ENCODE measurements at places on chromosomes 1 and 21.

DNA sequence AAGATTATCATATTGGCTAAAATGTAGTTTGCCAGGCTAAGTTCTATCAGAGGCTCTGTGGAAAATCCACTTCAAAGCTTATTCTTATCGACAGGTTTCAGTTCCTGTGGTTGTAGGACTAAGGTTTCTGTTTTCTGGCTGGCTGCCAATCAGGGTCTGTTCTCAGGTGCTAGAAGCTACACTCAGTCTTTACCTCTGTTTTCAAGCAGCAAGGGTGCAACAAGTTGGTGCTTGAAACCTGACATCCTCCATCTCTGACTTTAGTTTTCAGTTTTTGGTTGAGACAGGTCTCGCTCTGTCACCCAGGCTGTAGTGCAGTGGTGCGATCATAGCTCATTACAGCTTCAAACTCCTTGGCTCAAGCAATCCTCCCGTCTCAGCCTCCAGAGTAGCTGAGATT is 15.3 kb upstream of the TMCO2 start:
- DNase-seq: peak; percentile 44

GRCh38 chr1:91273875-91274274 is 130.8 kb downstream of the HFM1 start:
- DNase-seq: no peak

- no peak for DNase-seq
These were observed 35.0 kb upstream of the HUNK start for GRCh38 chr21:31837618-31838390.

GRCh38 chr1:116471241-116471640 is 98.2 kb downstream of the ATP1A1 start:
- DNase-seq: no peak

DNA sequence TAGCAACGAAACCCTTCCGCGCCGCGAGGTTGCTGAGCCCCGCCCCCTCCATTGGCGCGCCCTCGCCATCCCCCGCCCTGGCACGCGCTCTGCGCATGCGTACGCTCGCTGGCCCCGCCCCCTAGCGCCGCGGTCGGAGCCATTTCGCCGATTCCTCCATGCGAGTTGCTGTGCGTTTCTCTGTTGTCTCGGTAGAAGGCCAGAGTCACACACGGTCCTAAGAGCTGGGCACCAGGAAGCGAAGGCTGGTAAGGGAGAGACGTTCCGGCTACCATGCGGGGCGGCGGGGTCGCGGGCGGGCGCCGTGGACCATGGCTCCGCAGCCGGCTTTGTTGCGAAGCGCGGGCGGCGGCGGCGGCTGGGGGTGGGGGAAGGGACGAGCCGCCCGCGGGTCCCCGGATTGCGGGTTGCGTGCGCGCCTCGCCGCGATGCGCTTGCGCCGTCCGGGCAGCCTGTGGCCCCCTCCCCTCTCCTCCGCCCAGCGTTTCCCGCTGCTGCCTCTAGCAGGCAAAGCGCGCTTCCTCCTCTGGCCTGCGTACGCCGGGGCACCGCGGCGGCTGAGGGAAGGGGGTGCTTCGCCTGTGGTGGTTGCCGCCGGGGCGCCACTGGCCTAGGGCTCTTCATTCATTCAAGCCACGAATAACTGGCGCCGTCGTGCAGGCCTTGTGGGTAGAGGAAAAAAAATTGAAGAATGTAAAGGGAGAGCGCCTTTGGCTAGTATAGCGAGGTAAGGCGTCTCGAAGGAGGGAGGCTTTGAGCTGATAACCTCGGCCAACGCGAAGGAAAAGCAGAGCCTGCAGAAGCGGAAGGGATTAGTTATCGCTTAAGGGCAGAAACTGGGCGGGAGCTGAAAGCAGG is at the start of gene DHX9:
TSS of gene DHX9 (plus strand) at position 139 of the 858 bp plus-strand sequence. CDS start 3,220 bp downstream, outside the sequence.
- peak; percentile 95 for DNase-seq

GRCh38 chr21:37159949-37160348 is 86.9 kb downstream of the TTC3 start:
- DNase-seq: no peak

GRCh38 chr1:77888781-77889642 is 588 bp downstream of the NEXN start:
- no peak for DNase-seq

DNA sequence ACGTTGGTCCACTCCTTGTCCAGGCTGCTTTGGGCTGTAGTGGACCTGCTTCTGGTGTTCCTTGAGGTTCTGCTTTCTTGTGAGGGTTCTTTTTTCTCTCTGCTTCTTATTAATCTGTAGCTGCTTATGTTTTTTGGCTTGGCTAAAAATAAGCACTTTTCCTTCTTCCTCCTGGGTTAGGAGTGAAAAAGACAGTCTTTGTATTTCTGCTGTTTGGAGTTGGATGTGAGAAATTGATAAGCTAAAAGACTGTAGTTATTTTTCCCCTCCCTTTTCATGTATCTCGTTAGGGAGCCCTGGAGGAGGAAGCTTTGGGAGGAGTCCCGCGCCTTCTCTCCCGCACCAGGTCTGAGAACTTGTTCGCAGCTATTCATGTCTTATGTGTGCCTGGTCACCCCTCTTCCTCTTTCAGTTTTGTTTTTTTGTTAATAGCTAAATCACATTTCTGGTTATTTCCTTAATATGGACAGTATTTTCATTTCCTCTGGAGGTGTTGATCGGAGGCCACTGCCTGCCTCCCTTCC is 79.0 kb downstream of the GALNT2 start:
- no peak for DNase-seq

GRCh38 chr1:8218351-8219092 is 99.4 kb upstream of the SLC45A1 start:
- DNase-seq: no peak

- DNase-seq: no peak
These were observed 8.7 kb downstream of the PLA2G5 start for GRCh38 chr1:20078711-20079110.

DNA sequence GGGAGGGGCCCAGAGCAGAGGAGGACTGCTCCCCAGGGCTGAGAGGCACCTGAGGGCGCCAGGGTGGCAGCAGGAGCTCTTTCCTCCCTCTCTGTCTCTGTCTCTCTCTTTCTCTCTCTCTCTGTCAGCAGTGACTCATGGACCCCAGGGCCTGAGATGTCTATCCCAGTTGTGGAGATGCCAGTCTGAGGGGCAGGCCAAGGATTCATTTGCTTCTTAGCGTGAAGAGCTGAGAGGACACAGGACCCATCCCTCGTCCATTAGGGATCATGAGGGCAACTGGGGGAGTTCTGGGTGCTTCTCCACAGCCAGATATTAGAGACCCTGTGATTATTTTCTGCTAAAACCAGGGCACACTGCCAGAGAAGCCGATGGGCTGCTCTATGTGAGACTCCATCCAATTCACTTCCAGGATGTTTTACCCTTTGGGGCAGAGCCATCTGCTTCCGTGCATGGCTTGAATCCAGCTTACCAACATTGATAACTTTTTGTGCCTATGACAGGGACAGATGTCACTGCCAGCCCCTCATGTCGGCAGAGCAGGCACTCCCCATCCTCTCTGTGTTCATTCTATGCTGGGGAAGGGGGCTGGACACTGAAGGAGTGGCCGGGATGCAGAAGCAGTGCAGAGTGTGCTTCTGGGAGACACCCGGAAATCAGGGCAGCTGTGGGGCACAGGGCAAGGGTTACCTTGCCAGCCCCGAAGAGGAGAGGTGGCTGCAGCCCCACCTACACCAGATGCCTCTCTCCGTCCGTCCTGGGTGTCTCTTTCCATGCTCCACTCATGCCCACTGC is 4.1 kb upstream of the PCBP3 start:
- no peak for DNase-seq

- no peak for DNase-seq
These were observed 11.1 kb downstream of the VANGL2 start for GRCh38 chr1:160411271-160412027.

- DNase-seq: no peak
These were observed 29.1 kb upstream of the ZNF281 start for GRCh38 chr1:200438911-200439310.

- no peak for DNase-seq
These were observed 199.4 kb downstream of the FOXD2 start for GRCh38 chr1:47637111-47637685.

DNA sequence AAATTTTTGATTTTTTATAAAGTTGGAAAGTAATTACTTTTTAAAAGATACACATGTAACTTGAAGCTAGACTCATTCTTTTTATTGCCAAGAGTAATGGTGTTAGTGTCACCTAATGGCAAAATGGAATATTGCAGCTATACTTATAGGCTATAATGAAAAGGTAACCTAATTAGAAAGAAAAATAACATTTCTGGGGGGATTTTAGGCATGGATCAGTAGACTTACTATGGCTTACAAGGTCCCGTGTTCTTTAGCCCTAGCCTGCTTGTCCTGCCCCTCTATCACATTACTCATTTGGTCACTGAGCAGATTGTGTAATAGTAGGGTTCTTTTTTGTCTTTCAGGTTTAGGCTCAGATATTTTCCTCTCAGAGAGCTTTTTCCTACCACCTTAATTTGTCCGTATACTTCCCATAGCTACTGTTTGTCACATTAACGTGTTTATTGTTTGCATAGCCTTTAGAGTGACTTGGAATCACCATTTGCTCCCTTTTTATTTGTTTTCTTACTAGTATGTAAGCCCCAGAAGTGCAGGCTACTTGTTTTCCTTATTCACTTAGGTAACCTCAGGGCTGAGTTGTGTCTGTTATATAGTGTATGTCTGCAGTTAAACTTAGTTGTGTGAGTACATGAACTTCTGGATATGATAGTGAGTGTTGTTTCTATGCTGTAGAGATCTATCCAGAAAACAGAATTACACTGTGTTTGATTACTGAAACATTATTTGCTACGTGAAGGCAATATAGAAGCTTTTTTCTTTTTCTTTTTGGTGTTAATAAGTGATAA is 58.7 kb downstream of the RABGAP1L start:
- no peak for DNase-seq

DNA sequence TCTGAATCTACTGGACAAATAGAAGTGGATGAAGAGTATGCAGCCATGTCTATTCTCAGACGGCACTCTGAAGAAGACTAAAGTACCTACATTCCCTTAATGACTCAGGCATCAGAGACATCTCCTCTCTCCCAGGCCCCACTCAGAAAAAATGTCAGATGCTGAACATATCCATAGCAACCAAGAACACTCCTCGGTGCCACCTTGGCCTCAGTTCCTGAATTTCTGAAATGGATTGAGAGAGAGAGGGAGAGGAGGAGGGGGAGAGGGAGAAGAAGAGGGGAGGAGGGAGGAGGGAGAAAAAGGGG is 16.0 kb upstream of the OVAAL start:
- no peak for DNase-seq

DNA sequence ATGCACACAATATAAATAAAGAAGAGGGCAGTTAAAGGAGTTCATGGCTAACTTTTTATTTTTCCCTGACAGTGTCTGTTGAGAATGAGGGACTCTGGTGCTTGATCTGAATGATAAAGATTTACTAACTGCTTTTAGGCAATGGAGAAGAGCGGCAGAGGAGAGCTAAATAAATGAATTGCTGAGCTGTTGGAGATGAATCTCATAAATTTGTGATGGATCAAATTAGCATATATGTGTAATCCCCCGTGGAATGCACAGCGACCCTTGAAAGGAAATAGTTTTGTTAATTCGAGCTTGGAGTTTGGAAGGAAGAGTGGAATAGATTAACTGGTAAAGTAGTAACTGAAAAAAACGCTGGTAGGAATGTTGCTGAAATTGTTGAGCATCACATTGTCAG is 40.2 kb downstream of the HMCN1 start:
- no peak for DNase-seq

- DNase-seq: no peak
These were observed 11.2 kb downstream of the SHISA4 start for GRCh38 chr1:201899683-201900429.

- no peak for DNase-seq
These were observed 30.2 kb upstream of the NEK2 start for GRCh38 chr1:211705467-211706091.

DNA sequence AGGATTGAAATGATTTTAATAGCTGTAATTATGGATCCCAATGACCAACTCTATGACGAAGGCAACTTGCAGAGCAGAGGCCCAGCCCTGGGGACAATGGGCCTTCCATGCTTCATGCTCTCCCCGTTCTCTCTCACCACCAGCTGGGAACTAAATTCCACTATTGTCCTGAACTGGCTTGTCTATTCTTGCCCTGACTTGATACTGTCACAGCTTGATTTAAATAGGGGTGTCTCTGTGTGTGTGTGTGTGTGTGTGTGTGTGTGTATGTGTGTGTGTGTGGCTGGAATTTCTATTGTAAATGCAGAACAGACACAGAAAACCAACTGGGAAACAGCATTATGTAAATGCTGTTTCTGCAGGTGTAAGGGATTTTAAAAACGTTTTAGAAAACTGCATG is 57.0 kb downstream of the SLC22A15 start:
- DNase-seq: no peak

Measured in activated T-cell treated with anti-CD3 and anti-CD28 coated beads for 24 hours (primary cell).